ENCODE measurements at places on chromosomes 3 and 15. TPM values are rescaled to one million over a fixed set of nuclear protein-coding genes. Genes with fewer than 3 reads are reported as not detected.

DNA sequence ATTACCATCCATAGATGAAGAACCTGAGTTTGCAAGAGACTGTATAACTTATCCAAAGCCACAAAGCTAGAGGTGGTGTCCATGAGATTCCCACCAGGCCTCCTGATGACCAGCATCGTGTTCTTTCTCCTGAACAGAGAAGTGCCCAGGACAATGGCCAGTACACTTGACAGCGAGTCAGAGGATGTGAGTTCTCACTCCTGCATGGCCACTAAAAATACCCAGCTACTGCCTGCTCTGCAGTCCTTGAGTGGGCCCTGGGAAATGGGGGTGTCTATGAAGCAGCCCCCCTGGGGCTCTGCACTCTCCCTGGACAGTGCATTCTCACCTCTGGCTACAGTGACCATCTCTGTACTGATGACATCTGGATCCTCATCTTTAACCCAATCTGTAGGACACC, 201.2 kb downstream of the RPLP1 start:
- no peak for DNase-seq

- no peak for DNase-seq
These were observed 117.9 kb upstream of the IL12A start for GRCh38 chr3:159870723-159871122.

DNA sequence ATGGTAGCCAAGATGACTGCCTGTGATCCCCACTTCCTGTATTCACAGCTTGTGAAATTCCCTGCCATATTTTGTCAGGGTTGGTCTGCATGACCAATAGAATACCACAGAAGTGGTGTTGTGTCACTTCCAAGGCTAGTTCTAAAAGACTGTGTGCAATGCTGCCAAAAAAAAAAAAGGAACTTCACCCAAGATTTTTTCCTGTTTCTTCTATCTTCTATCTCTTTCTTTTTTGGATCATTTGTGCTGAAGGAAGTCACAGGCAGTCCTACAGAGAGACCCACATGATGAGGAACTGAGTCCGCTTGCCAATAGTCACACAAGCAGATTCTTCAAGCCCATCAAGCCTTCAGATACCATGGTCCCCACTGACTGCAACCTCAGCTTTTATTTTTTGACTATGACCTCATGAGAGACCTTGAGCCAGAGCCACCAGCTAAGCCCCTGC, 18.1 kb upstream of the RAF1 start:
- peak; percentile 76 for DNase-seq

Gene CAPN3
- total RNA-seq = 7.5 TPM

Gene P3H2
- total RNA-seq = 60.2 TPM

Gene SLC30A4
- total RNA-seq = 3.4 TPM
